WTC11 (cell line): ENCODE measurements at places on chromosomes 2 and 18. TPM values are rescaled to one million over a fixed set of nuclear protein-coding genes. Genes with fewer than 3 reads are reported as not detected.

The CTIF gene
- 18.9 to 28.5 TPM (median 20.4 TPM) in 3 replicates for total RNA-seq

The RAPH1 gene
- 18.0 to 24.6 TPM (median 18.2 TPM) in 3 replicates for total RNA-seq

The NPC1 gene
- total RNA-seq = 23.9 to 38.3 TPM (median 27.3 TPM) in 3 replicates

The KLHL41 gene
- total RNA-seq = not detected in 3 replicates

The SLC30A3 gene
- 8.0 to 8.9 TPM (median 8.1 TPM) in 3 replicates for total RNA-seq

The NEDD4L gene
- 60.9 to 88.0 TPM (median 69.3 TPM) in 3 replicates for total RNA-seq

The NEU4 gene
- total RNA-seq = 2.2 to 4.1 TPM (median 3.0 TPM) in 3 replicates

The ARHGAP15 gene
- total RNA-seq = 0.25 to 0.28 TPM in 2 of 3 replicates, not detected in the other
